Substantia nigra (tissue), 51 donors: ENCODE measurements at places on chromosomes 1 and 21.
A peak's percentile ranks its signal among the peaks of the same experiment; 100 is the strongest.

- DNase-seq: no peak
These were observed 232.1 kb downstream of the ASTN1 start for GRCh38 chr1:176932114-176933104.

GRCh38 chr1:223683586-223684487 lies 18.3 kb upstream of the CAPN8 start:
- peak; percentile 4 for DNase-seq

- DNase-seq: no peak
These were observed 149.1 kb downstream of the ZNF281 start for GRCh38 chr1:200260597-200261335.

DNA sequence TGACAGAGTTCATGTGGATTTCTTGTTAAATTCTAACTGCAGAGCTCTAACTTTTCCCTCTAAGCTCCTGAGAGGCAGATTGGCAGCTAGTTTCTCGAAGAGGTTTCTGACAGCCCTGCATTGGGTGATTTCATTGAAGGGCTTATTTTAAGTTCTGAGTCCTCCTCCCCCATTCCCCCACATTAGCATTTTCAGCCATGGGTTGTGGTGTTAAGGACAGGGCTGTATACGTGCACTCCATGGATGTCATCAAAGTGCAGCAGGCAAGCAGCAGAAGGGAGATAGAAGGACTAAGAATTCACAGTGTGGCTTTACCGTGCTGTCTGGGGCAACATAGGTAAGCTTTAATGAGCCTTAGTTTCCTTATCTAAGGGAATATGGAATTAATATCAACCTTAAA lies 19.0 kb downstream of the CRYZ start:
- no peak for DNase-seq
